Glutamatergic neuron (in vitro differentiated cells): ENCODE measurements at places on chromosomes 12 and 14. TPM values are rescaled to one million over a fixed set of nuclear protein-coding genes. Genes with fewer than 3 reads are reported as not detected.
A peak's percentile ranks its signal among the peaks of the same experiment; 100 is the strongest.

Gene SRRM4
- 183 TPM for total RNA-seq

Gene NTF3
- total RNA-seq = 5.0 TPM

GRCh38 chr14:68653804-68654203 lies 139.1 kb downstream of the ZFP36L1 start:
- no peak for DNase-seq

- DNase-seq = peak; percentile 88
Measured at GRCh38 chr14:55411426-55412389, at the start of gene ATG14. ATG14 (minus strand) TSS chr14:55411830; CDS start chr14:55411822, 8 bp downstream.

DNA sequence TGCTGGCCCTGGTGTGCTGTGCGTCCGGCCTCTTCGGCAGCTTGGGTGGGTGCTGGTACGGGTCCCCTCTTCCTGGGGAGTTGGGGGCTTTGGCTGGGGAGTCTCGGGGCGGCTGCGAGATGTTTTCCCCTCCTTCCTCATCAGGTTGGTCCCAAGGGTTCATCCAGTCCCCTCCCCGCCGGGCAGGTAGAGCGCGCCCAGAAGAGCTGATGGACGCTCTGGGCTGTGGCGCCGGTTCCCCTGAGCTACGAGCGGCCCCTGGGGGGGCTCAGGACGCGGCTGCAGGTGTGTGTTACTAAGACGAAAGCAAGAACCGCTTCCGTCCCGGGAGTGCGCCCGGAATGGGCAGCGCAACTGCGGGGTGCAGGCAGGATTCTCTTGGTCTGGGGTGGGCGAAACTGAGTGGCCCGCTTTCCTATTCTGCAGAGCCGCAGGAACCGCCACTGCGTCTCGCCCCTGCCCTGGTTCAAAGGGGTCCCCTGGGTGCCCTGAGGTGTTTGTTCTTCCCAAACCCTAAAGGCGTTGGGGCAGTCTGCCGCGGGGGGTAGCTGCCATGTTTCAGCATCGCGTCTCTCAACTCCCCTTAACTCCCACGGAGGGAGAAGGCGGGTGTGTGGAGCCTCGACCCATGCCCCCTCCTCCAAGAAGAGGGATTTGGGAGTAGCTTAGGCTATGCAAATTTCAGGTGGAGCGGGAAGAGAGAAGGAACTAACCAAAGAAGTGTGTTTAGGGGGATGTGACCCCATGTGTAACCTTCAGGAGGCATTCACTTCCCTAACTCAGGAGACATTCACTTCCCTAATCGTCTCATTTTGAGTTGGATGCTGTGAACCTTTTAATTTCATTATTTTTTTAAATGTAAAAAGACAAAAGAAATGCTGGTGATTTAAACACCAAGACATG lies 1.2 kb downstream of the SLC24A4 start:
- no peak for DNase-seq

DNA sequence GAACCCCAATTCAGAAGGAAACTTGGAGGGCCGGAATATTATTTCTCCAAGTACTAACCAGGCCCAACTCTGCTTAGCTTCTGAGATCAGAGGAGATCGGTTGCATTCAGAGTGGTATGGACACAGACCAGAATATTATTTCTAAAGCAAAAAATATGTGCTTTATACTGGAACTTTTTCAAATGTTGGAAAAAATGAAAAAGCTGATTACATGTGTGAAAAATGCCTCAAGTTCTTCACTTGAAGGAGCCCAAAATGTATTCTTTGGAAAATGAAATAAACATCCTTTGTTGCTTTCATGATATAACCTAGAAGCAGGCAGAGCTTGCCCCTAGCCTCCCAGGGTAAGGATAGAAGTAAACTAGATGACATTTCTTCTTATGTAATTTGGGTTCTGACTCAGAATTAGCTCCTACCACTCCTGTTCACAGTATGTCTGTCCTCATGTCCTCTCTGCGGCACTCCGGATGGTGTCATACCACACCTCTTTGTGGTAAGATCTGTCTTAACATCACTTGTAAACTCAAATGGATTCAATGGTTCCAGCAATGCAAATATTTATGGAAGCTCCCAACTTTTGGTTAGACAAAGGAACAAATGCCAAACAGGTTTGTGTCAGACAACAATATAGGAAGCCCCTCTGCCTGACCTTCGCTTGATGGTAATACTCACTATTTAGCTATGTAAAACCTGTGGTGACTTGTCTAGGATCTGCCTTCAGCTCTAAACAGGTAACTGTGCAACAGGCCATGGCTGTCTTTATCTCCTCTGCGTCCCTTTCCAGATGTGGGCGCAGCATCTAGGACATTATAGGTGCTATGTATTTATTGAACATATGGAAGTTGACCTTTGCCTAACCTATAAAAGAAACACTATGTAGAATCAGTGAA lies 178.5 kb downstream of the SSPN start:
- DNase-seq = no peak

DNA sequence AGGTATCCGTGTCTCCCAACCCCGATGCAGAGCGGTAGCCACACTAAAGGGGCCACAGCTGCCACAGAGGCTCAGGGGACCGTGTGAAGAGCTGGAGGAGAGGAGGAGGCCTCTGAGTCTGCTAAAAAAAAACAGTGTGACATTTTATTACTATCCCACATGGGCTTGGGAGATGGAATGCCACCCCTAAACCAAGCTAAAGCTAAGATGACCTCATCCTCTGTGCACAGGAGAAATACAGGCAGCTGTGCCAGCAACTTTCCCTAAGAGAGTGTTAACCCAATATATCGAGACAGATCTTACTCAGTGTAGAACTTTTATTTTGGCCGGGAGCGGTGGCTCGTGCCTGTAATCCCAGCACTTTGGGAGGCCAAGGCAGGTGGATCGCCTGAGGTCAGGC lies 18.0 kb downstream of the BCL2L14 start:
- DNase-seq = no peak
